ENCODE measurements at places on chromosomes 16 and 17.

GRCh38 chr17:43467981-43468581 lies 15.7 kb upstream of the DHX8 start:
- DNase-seq: no peak

GRCh38 chr17:80082403-80083135 lies 18.8 kb upstream of the GAA start:
- peak; percentile 87 for DNase-seq

GRCh38 chr16:19532601-19533000 lies 8.9 kb downstream of the CCP110 start:
- no peak for DNase-seq

DNA sequence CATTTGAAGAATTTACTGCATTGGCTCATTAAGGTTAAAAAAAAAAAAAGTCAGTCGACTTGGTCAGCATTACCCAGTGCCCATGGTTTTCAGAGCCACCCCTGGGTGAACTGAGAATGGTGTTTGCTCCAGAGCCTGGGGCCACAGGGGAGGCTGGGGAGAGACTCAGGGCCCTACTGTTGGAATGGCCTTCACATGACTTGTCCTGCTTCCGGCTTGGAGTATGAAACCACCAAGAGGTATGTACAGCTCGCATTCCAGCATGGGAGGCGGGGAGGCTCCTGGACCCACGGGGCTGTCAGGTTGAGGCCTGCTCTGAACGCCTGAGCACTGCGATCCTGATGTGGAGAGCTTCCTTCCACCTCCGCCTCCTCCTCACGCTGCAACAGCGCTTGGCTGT lies 36.8 kb downstream of the MSI2 start:
- no peak for DNase-seq

GRCh38 chr16:5837007-5837670 lies 739.5 kb upstream of the EEF2KMT start:
- no peak for DNase-seq

GRCh38 chr16:66277311-66278070 lies 89.0 kb upstream of the CDH5 start:
- no peak for DNase-seq

- no peak for DNase-seq
These were observed 105.3 kb downstream of the SPECC1 start for GRCh38 chr17:20114466-20114865.

- no peak for DNase-seq
These were observed 506.1 kb downstream of the CDH11 start for GRCh38 chr16:64615630-64616280.

DNA sequence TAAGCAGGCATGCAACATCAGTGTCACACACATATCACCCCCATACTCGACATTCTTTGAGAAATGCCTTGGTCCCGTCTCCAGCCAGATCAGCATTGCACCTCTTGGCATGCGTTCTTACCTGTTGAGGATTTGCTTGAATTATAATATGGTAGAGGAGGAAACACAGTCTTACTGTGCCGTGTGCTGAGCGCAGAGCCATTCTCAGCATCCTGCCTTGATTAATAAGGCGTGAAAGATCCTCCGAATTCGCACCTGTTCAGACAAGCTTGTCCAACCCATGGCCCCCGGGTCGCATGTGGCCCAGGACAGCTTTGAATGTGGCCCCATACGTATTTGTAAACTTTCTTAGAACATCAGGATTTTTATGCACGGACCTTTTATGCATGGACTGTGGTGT lies 408.1 kb downstream of the WWOX start:
- no peak for DNase-seq

- no peak for DNase-seq
These were observed 1.7 kb downstream of the GALR2 start for GRCh38 chr17:76076146-76076764.

- peak; percentile 71 for DNase-seq
These were observed 10.0 kb downstream of the GPR179 start for GRCh38 chr17:38333635-38334295.

GRCh38 chr17:60311936-60312335 lies 80.0 kb downstream of the USP32 start:
- no peak for DNase-seq

GRCh38 chr17:17749921-17750320 lies 68.7 kb downstream of the RAI1 start:
- DNase-seq: peak; percentile 68

DNA sequence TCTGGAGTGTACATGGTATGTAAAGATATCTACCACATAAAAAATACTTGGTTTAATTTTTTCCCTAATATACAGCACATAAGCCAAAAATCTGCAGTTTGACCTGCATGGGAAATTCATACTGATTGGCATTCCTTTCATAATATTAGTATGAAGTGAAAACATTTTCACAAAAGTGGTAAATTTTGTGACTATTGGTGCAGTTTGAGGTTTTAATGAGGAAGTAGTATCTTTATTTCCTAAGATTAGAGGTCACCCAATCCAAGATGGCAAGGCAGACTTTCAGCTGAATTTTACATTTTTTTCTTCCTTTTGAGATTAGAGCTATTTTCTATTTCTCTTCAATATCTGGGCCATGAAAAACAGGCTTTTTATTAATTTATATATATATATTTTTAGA lies 21.2 kb downstream of the METTL9 start:
- no peak for DNase-seq
